ENCODE measurements at places on chromosomes 7 and 10.

GRCh38 chr7:21365866-21366624 is 61.8 kb upstream of the SP4 start:
- ATAC-seq = no peak

DNA sequence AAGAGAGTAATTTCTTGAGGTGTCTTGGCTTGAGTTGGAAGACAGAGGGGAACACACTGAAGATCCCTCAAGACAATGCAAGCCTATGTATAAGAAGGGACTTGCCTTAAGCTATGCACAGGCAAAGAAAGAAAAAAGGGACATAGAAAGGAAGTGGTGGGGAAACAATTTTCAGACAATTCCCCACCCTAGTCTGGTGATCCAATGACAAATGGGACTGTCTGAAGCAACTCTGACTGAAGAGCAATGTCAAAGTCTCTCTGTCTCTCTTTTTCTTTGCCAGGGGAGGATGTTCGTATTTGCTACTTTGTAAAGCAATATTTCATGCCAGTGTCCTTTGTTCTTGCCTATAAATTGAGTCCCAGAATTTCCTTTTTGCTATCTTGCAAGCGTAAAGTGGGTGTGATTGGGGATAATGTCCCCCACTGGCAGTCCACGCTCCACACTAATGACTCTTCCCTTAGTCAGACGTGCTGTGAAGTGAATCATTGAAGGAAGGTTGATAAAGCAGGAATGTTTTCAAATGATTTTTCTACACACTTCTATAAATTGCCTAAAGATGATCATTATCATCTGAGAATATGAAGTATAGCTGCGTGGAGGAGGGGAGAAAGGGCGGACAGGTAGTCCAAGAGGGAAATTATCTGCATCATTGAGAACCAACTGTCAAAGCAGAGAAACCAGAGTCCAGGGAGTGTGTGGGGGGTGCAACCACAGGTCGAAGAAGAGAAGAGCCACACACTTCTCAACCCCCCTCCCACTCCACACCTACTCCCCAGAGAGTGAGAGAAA is 243.8 kb upstream of the ETV1 start:
- ATAC-seq = peak; percentile 48

- no peak for ATAC-seq
These were observed 612 bp downstream of the KCP start for GRCh38 chr7:128909625-128910568.

DNA sequence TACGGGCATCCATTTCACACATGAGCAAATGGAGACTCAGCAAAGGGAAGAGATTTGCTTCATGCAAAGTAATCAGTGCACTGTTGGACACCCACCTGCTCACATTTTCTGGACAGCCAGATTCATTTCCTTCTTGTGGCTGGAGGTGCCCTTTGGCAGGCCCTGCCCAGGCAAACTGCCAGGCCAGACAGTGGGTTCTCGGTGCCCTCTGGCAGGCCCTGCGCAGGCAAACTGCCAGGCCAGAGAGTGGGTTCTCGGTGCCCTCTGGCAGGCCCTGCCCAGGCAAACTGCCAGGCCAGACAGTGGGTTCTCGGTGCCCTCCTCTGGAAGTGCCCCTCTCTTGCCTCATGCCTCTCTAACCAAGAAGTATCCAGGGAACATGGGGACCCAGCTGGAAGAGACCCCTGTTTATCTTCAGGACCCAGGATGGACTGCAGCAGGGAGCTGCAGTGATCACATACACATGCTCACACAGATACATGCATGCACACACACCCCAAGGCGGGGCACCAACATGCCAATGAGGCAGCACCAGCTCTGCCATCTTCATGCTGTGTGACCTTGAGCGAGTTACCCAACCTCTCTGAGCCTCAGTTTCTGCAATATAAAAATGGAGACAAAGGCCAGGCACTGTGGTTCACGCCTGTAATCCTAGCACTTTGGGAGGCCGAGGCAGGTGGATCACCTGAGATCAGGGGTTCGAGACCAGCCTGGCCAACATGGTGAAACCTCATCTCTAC is 67.1 kb downstream of the OAT start:
- ATAC-seq = no peak

DNA sequence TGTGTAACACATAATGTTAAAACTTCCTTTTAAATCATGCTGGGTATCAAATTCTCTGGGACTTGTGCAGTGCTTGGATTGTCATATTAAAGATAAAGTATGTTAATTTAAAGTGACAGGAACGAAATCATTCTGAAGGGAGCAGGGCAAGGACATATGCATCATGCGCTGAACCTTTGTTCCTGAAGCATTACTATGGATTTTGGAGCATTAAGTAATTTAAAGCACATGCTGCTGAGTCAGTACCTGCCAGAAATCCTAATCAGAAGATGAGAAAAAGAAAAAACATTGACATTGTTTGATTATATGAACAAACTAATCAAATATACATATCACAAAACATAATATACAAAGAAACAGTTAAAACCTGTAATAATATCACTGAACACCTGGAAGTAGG is 101.4 kb downstream of the MICU1 start:
- no peak for ATAC-seq

DNA sequence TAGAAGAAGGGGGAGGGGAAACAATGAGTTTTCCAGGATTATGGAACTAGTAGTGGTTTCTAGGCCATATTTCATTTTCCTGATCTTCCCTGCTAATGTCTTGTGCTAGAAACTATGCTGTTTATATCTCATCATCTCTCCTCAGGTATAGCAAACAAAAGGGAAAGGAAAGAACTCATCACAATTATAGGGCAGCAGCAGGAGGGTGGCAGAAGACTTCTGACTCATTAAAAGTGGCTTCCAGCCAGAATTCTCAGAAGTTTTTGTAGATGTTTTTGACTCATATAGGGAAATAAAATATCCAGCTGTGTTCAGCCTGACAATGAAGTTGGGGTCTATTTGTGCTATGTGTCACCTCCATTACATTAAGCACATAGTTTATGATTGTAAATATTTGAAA is 6.5 kb downstream of the AHR start:
- peak; percentile 51 for ATAC-seq

DNA sequence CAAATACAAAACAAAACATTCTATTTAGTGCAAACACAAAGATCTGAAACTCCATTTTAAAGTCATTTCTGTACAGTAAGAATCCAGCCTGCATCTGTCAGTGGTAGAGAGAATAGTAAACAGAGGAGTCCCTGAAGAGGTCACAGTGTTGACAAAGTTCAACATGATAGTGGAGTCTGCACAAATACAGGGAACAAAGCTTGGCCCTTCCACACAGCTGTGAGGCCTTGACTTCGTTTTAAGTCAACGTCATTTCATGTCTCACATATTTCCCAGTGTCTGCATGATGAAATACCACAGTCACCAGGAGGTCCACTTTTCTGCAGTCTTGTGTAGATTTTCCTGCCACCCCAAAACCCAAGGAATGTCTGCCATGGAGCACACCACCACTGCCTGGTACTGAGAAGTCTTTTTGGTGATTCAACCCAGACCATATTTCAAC is 33.0 kb downstream of the CYP26A1 start:
- no peak for ATAC-seq

- no peak for ATAC-seq
These were observed 665.1 kb upstream of the GALNT17 start for GRCh38 chr7:70466725-70467364.

GRCh38 chr7:125256446-125256845 is 326.8 kb upstream of the POT1 start:
- no peak for ATAC-seq

GRCh38 chr7:42494736-42495135 is 257.7 kb upstream of the GLI3 start:
- no peak for ATAC-seq

DNA sequence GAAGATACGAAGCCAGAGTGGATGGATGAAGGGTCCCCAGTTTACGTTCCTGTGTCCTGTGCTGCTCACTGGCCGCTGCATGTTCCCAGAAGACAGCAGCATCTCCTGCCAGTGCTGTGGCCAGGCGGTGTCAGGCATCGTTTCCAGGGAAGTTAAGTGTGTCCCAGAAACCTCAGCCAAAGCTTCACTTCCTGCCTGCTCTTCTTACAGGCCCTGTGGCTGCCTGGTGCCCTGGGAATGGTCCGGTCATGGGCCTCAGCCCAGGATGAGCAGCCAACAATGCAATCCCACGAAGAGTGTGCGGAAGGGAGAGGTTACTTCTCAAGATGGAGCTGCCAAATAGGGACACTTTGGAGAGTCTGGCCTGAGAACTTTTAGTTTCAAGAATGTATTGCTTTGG is 99.7 kb upstream of the TARP start:
- no peak for ATAC-seq

- ATAC-seq = peak; percentile 61
These were observed 3.1 kb upstream of the SLC18A3 start for GRCh38 chr10:49606981-49607535.

GRCh38 chr7:70040970-70041766 is 442.9 kb downstream of the AUTS2 start:
- ATAC-seq = no peak

GRCh38 chr7:106450716-106451115 is 165.9 kb upstream of the NAMPT start:
- ATAC-seq = no peak

GRCh38 chr7:66376264-66376945 is 171.3 kb downstream of the TPST1 start:
- ATAC-seq = peak; percentile 27

DNA sequence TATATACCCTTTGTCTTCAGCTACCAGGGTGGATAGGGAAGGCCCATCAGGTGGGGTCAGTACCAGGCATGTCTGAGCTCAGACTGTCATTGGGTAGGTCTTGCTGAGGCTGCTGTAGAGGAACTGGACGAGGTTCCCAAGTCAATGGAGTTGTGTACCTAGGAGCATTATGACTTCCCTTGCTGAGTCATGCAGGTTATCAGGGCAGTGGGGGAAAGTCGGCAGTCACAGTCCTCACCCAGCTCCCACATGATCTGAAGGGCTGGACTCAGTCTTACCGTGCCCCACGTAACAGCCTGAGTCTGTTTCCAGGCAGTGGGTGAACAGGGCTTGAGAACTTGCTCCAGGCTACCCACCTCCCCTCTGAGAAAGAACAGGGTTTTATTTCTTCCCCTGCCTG is 260.8 kb upstream of the COBL start:
- no peak for ATAC-seq

DNA sequence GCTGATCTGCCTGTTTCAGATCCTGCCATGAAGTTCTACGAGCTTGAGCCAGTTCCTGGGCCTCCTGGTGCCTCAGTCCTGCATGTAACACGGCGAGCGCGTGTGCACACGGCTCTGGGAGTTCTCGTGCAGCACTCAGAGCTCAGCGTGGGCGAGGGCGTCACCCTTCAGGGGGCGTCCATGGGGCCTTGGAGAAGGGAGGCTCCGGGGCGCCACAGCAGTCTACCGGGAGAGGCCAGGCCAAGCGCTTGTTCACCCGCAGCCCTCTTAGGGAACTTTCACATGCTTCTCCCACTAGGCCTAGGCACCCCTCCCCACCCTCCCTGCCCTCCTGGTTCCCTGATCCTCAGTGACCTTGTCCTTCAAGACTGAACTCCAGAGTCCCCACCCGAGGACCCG is 83.1 kb downstream of the BMS1 start:
- ATAC-seq = no peak

- ATAC-seq = no peak
These were observed 131.6 kb upstream of the KLF14 start for GRCh38 chr7:130865408-130866236.

DNA sequence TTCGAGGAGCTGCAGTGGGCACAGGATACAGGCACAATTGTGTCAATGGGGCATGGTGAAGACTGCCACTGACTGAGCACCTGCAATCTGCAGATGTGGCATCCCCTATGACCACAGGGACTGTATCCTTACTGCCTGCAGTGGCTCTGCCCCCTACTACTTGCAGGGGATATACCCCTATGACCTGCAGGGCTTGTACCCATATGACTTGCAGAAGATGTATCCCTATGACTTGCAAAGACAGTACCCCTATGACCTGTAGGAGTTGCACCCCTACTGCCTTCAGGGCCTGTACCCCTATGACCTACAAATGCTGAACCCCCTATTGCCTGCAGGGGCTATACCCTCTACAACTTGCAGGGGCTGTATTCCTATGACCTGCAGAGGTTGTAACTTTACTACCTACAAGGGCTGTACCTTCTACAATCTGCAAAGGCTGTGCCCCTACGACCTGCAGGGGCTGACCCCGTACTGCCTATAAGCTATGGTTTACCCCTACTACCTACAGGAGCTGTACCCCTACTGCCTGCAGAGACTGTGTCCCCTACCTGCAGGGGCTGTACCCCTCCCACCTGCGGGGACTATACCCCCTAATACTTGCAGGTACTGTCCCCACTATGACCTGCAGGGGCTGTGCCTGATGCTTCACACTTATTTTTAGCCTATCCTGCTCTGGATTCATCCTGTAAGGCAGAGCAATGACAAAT is 65.9 kb upstream of the ADAM12 start:
- peak; percentile 24 for ATAC-seq

DNA sequence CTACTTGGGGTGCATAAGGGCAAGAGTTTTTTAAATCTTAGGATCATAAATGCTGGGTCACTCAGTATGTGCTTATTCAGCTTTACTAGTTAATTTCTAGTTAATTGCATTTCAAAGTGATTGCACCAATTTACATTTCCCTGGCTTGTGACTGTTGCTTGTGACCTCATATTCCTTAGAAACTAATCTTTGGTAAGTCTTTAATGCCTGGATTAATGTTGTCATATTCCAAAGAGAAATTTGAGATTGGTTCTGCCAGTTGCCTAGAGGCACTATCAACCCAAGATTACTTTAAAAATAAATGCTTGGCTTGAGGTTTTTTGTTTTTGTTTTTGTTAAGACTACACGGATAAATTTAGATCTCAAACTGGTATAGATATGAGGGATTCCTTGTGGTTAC is 103.1 kb downstream of the ANK3 start:
- no peak for ATAC-seq

DNA sequence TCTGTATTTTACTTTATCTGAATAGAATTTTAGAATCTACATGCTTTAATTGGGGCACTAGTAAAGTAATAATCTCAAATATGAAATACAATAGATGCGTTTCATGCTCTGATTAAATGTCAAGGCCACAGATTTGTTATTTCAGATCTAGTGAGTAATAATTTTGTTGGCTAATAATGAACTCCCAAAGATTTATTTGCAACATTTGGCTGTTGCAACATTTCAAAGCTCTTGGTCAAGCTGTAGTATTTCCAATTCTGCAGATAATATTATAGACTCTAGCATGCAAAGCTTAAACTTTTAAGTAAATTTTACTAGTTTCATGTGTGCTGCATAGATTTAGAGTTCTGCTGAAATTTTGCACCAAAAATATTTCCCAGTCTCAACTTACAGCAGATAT is 16.7 kb downstream of the LRRN3 start:
- no peak for ATAC-seq

DNA sequence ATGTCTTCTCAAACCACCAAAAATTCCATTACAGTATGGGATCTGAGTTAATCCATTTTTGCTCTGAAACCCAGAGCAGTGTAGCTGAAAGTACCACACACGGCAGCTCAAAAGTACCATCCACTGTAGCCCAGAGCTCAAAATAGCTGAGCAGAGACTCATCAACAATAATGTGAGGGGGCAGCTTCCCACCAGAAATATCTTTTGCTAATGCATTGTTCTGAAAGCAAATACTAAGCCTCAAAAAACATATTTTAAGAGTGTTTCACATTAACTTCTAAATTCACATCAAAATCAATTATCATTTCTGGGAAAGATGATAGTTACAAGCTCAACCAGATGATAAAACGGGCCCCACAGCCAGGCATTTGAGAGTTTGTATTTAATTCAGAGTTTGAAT is 73.7 kb downstream of the ABLIM1 start:
- no peak for ATAC-seq

- ATAC-seq = peak; percentile 61
These were observed 301.8 kb upstream of the ZWINT start for GRCh38 chr10:56662765-56663447.

GRCh38 chr7:23768022-23768421 is 58.0 kb downstream of the STK31 start:
- ATAC-seq = no peak

- ATAC-seq = no peak
These were observed 279.2 kb downstream of the PRPF18 start for GRCh38 chr10:13865758-13866491.

Measured in stimulated activated memory B cell treated with anti-CD40 and anti-IgM and Interleukin-4, amounts not matched to agents 10 μg/mL and 1 μg/mL and 100 μg/mL, for 72 hours (primary cell).